Left lung (tissue), 14 donors: ENCODE measurements at places on chromosomes 5 and 9. TPM values are rescaled to one million over a fixed set of nuclear protein-coding genes. Genes with fewer than 3 reads are reported as not detected.

The ZNF300 gene
- polyA plus RNA-seq: 32.5 TPM

The CCDC152 gene
- 19.6 TPM for polyA plus RNA-seq

The SMIM27 gene
- polyA plus RNA-seq: 11.1 TPM

The SLC1A3 gene
- polyA plus RNA-seq: 19.3 TPM
